ENCODE measurements at places on chromosomes 13 and 19. TPM values are rescaled to one million over a fixed set of nuclear protein-coding genes. Genes with fewer than 3 reads are reported as not detected.

GRCh38 chr19:18789883-18790565 lies 1.1 kb downstream of the COMP start:
- DNase-seq: no peak

DNA sequence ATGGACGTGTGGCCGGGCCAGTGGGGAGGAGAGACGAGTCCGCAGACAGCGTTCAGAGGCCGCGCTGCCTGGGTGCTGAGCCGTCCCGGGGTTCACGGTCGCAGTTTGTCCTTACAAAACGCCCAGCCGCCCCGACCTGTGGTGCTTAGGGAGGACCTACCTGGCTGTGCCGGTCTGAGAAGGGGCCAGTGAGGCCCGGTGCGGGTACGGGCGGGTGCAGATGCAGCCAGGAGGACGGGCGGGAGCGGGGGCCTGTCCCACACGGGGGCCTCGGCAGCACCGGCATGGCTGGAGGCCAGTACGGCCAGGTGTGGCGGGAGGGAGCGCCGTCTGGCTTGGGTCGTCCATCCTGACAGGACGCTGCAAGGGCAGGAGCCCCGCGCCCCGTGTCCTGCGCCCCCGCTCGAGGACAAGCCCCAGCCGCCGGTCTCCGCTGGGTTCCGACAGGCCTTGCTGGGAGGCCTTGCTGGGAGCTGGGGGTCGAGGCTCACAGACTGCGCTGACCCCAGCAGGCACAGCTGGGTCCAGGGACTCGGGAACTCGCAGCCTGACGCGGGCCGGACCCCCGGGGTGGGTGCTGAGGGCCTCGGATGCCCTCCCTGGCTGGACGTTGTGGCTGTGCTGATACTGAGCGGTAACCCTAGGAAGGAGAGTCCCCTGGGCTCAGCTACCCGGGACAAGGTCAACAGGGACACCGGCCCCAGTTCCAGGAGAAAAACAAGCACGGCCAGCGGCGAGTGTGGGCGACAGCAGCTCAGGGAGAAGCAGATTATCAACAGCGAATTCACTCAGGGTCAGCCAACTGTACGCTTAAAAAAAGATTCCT lies 5.3 kb upstream of the PROZ start:
- DNase-seq: peak; percentile 78

GRCh38 chr19:16252459-16253205 lies 54.9 kb downstream of the AP1M1 start:
- peak; percentile 73 for DNase-seq

DNA sequence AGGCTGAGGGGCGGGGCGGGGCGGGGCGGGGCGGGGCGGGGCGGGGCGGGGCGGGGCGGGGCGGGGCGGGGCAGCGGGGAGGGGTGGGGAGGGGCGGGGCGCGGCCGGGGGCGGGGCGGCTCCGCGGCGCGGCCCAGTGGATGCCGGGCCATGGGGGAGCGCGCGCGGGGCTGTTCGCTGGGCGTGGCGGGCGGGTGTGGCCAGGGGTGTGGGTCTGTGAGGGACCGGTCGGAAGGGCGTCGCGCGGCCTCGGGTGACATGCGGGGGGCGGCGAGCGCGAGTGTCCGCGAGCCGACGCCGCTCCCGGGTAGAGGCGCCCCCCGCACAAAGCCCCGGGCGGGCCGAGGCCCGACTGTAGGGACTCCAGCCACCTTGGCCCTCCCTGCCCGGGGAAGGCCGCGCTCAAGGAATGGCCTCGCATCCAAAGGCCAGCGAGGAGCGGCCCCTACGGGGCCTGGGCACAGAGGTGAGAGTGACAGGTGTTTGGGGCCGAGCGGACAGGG lies at the start of gene ZFP28:
TSS of gene ZFP28 (plus strand) at position 188 of the 503 bp plus-strand sequence. CDS start at position 259, 71 bp downstream.
- DNase-seq: peak; percentile 88

DNA sequence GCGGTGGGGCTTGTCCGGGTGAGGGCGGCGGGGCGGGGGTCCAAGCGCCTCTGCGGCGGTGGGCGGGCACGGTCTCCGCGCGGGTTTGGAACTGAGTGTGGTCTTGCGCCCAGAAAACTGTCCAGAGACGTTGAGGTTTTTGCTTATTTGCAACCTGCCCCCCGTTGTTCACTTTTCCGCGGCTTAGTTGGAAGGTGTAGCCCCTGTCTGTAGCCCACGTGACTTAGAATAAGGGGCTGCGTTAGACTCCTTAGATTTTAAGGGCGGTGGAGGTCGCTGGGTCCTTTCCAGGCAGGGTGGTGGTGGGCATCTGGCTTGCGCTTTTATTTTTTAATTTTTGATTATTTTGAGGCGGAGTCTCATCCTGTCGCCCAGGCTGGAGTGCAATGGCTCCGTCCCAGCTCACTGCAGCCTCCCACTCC lies 748 bp downstream of the RPS15 start:
- no peak for DNase-seq

GRCh38 chr13:107241381-107241780 lies 673.4 kb upstream of the ARGLU1 start:
- DNase-seq: no peak

GRCh38 chr19:2237051-2237868 lies 636 bp downstream of the SF3A2 start:
- no peak for DNase-seq

DNA sequence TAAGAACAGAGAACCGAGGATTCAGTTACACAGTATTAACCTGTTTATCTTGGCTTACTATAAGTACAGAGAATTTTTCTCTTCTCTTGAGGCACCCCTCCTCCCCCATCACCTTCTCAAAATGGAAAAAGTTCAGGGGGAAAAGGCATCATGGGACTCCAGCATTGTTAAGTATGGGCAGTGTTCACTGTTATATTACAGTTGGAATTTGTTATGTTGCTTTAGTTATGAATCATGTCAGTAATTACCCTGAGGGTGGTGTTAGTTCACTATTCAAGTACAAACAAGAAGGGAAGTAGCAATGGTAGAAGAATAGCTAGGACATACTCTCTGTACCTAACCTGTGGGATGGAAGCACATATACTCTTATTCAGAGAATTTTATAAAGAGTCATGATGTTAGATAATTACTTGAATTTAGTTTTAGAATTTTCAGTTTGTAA lies 12.0 kb downstream of the LPAR6 start:
- no peak for DNase-seq

GRCh38 chr13:49062297-49062896 lies 86.7 kb downstream of the FNDC3A start:
- DNase-seq: no peak

The ADPRHL1 gene
- 14.5 TPM for total RNA-seq

DNA sequence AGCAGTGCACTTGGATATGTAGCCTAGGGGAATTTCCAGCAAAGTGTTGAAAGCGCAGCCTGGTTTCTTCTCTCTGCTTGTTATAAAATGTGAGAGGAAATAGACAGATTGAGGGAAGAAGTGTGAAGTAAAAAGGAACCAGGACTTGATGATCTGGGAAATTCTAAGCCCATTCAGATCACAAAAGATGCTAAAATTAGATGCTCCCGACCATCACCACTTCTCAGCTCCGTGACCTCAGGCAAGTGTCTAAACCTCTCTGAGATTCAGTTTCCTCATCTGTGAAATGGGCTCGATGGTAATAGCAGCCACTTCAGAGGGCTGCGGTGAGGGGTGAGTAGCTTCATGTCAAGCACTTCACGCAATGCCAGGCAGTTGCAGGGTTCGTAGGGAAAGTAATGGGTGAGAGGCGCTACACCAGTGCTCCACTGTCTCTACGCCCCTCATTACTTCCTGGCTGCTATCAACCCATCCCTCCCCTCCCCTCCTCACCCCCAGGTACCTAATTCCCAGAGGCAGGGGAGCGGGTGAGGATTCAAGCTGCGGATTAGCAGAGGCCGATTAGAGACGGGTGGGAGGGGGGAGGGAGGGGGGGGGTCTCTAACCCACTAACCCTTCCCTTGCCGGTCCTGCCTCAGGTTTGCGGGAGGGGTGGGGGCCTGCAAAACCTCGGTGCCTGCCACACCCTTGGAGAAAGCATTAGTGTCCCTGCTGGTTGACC lies 9.0 kb upstream of the NFIC start:
- no peak for DNase-seq

GRCh38 chr13:51444922-51445321 lies 7.9 kb downstream of the INTS6 start:
- no peak for DNase-seq

The FUZ gene
- total RNA-seq: 26.4 TPM

The GAPDHS gene
- total RNA-seq: not detected

DNA sequence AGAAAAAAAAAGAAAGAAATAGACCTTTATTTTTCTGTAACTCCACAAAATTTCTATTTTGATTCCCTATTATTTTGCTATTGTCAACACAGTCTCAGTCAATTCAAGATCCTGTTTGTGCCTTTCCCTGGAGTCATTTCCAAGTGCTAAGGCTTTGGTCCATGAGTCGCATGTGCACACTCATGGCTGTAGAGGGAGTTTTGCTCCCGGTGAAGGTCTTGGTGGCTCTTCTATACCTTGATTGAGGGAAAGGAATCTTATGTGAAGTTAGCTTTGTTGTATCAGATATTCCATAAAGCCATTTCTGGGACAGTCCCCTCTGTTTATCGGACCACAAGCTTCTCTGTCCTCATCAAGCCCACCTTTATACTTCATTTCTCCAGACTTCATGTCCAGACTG lies 58.7 kb upstream of the ALOX5AP start:
- no peak for DNase-seq

GRCh38 chr19:42252365-42253244 lies 2.3 kb downstream of the ERF start:
- peak; percentile 81 for DNase-seq

- DNase-seq: no peak
These were observed 32.3 kb downstream of the ITM2B start for GRCh38 chr13:48265217-48265815.

GRCh38 chr13:100797921-100798320 lies 123.3 kb upstream of the TMTC4 start:
- no peak for DNase-seq

- no peak for DNase-seq
These were observed 133.8 kb downstream of the PDS5B start for GRCh38 chr13:32720026-32720425.

DNA sequence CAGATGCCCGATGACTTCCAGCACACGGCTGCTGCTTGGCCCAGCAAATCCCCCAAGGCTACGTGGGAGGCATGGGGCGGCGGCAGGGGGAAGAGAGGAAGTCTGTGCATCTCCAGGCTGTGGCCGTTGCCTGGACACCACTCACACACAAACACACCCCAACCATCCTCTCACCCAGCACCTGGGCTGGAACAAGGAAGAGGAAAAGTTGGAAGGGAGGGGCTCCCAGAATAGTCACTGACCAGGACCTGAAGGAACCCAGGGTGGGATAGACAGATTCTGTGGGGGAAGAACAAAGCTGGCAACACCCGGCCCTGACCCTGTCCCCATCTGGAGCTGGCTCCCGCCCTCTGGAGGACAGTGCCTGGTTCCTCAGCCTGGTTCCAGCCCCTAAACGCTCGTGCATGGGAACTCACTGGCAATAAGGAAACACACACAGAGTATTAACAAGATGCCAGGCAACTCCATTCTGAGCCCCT lies 11.2 kb downstream of the PPP6R1 start:
- no peak for DNase-seq

The CLDND2 gene
- 2.4 TPM for total RNA-seq

The KIR3DL1 gene
- total RNA-seq: not detected
